ENCODE measurements at places on chromosomes 6 and 20. TPM values are rescaled to one million over a fixed set of nuclear protein-coding genes. Genes with fewer than 3 reads are reported as not detected.
A peak's percentile ranks its signal among the peaks of the same experiment; 100 is the strongest.

Gene FOXF2
- 2.4 TPM for total RNA-seq

Gene CDS2
- 35.0 TPM for total RNA-seq

Gene DOK5
- 5.4 TPM for total RNA-seq

Gene NHSL1
- 17.3 TPM for total RNA-seq

Gene OR2J3
- not detected for total RNA-seq

Gene BMP2
- 20.4 TPM for total RNA-seq

Gene STX11
- 10.9 TPM for total RNA-seq

DNA sequence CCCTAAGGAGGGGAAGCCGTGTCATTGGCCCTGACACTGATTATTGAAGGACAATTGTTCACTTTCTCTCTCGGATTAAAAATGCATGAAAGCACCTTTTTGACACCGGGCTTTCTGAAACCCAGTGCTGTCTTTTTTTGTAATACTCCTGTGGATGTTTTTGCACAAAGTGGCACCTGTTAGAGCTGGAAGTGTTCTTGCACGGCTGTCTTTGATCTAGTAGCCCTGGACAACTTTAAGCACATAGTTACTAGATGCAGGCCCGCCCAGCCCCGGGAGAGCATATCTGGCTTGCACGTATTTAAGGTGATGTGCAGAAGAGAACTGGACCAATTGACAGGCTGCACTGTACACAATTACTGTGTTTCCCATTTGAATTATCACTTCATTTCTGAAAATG lies 72.6 kb downstream of the ARID1B start:
- DNase-seq: no peak

DNA sequence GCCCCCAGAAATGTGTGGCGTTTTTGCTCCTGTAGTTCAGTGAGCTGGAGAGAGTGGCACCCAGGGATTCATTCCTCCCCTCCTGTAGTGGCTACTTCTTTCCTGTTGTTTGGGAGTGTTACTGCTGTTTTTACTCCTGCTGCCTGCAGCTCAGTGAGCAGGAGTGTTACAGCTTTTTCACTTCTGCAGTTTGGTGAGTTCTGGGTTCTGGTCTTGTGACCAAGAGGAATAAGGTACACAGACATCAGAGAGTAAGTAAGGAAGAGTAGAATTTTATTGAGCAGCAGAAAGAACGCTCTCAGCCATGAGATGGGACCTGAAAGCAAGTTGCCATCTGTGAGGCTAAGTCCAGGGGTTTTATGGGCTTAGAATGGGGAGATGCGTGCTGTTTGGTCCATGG lies 966.3 kb upstream of the CITED2 start:
- no peak for DNase-seq

DNA sequence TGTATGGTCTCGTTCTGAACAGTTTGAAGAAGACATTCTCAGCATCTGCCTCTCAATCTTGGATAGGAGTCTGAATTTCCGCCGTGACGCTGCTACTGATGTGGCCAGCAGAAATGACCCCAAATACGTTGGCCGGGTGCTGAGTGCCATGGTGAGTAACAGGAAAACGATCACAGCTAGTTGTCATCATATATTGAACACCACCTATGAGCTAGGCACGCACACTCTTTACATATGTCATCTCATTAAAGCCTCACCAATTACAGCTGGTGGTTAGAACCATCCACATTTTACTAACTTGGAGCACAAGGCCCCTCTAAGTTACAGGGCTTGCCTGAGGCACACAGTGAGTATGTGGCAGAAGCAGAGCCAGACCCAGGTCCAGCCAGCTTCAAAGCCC lies 17.1 kb downstream of the TGM3 start:
- DNase-seq: no peak

- peak; percentile 43 for DNase-seq
Observed at GRCh38 chr20:17518339-17519052, 12.7 kb downstream of the BFSP1 start.

- peak; percentile 95 for DNase-seq
Observed at GRCh38 chr6:138109042-138109997, 2.1 kb upstream of the PERP start.

- DNase-seq: no peak
Observed at GRCh38 chr6:159677506-159678165, 15.4 kb downstream of the SOD2 start.

DNA sequence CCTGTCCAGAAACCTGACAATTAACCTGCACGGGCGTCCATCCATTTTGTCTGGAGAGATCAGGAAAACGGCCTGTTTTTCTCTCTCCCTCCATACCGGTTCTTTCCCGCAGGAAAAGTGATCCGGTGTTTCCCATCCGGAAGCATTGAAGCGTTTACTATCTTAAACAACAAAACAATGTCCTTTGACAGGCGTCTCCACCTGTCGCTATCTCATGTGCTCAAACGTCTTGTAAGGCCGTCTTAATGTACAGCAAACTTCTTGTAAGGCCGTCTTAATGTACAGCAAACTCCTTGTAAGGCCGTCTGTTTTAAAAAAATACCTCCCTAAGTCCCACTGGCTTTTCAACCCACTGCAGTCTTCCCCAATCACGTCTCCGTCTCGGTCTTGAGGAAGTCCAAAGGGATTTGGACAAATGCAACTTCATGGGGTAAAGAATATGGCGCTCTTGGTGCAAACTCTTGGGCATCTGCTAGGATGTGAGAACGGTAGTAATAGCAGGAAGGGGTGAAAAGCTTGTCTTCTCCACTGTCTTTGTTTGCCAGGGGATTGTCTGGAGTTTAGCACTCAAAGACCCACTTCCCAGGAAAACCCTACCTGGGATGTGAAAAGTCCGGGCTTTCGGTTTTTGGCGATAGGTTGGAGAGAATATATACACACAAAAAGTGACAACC lies 29.9 kb upstream of the TRIM27 start:
- DNase-seq: no peak

GRCh38 chr6:15086348-15087158 lies 159.3 kb upstream of the JARID2 start:
- no peak for DNase-seq

- no peak for DNase-seq
Observed at GRCh38 chr6:146408583-146408982, 135.1 kb upstream of the RAB32 start.

Measured in tibial nerve (tissue), 4 donors.